ENCODE measurements at places on chromosomes 16 and 17. TPM values are rescaled to one million over a fixed set of nuclear protein-coding genes. Genes with fewer than 3 reads are reported as not detected.

DNA sequence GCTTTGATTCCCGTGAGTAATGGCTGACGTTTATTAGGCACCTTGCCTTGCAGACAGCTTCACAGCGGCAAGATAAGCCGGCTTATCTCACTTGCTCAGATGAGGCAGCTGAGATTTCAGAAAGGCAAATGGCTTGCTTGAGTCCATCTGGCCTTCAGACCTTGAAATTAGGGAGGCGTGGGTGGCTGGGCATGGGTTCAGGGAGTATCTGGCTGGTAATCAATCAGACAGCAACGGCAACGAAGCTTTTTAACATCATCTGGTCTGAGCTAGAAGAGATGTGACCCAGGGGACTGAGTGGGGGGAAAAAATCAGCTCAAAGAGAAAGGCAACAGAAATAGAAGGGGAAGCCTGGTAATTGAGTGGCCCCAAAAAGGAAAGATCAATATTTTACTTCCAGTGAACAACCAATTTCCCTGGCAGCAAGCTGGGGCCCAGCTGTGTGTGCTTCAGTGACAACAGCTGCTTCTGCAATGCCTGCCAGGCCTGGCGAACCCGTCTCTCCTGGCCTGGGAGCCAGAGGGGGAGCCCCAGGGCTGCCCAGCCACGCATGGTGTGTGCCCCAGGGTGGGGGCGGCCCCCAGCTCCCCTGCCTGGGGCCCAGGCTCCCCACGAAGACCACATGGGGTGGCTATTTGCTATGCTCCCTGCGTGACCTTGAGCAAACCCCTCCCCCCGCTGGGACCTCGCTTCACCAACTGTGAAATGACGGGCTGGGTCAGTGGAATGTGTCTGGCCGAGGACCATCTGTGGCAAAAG lies 34.0 kb downstream of the RAB11FIP4 start:
- H3K27me3 ChIP-seq, result no peaks in the 10 kb centered on the region
- no peaks in the 10 kb centered on the region for H3K4me1 ChIP-seq
- DNase-seq, result no peak
- H3K4me3 ChIP-seq, result no peak overlapping the region

GRCh38 chr17:7634384-7634783 lies 4.4 kb downstream of the SHBG start:
- no peak for DNase-seq
- H3K4me1 ChIP-seq, result no peaks in the 10 kb centered on the region
- H3K27ac ChIP-seq, result no peak overlapping the region
- no peak overlapping the region for H3K4me3 ChIP-seq

DNA sequence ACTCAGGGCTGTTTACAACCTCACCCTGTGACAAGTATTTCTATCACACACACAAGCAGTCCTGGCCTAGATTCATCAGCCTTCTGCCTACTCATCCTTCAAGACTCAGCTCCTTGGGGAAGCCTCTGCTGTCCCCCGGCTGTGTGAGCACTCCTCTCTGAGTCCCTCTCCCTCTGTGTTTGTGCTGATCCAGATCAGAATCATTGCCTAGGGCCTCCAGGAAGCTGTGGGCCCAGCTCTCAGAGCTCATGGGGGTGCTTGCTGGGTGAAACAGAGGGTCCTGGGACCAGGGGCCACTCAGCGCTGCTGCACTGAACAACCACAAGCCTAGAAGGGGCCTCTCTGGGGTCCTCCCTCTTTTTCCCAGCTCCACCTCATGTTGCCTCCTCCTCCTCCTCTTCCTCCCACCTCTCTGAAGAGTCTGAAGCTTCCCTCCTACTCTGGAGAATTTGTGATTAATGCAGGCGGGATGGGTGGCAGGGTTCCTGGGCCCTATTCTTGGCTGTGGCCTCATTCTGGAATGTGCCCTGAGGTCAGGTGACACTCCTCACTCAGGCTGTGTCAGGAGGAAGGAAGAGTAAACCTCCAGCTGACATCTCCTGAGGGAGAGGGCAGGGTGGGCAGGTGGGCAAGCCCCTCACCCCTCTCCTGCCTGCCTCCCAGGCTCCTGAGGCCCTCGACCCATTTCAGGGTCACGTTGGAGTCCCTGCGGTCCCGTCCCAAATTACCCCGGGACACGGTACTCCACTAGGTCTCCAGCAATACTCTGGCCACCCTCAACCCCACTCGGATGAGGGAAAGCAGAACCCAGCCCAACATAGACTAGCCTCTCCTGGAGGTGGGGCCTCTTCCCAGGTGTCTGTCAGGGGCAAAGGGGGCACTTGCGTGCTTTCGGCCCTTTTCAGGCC lies 10.1 kb downstream of the WFIKKN2 start:
- no peak for DNase-seq
- no peak overlapping the region for H3K4me3 ChIP-seq
- no peaks in the 10 kb centered on the region for H3K4me1 ChIP-seq
- no peaks in the 10 kb centered on the region for H3K36me3 ChIP-seq
- no peaks in the 10 kb centered on the region for H3K27me3 ChIP-seq

DNA sequence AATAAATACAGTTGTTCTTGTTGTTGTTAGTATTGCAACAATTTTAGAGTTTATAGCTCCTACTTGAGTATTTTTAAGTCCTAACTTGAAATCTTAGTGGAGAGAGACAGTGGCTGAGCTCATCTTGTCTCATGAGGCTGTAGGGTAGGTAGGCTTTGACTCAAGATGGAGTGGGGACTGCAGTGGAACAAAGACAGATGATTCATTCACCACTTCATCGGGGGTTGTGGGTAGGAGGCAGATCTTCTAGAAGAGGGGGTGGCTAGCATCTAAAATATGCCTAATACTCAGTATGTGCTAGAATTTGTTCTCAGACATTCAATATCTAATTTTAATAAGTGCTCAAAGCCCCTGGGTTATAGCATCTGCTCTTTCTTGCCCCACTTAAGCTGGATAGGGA lies 13.1 kb upstream of the MMD start:
- no peak overlapping the region for H3K27ac ChIP-seq
- peaks cover 6% of the 10 kb centered on the region for H3K4me1 ChIP-seq
- no peaks in the 10 kb centered on the region for H3K36me3 ChIP-seq
- H3K27me3 ChIP-seq, result no peaks in the 10 kb centered on the region
- no peak for DNase-seq
- H3K4me3 ChIP-seq, result no peak overlapping the region

GRCh38 chr17:58254803-58255202 lies 16.4 kb downstream of the LPO start:
- H3K27me3 ChIP-seq, result peaks cover 4% of the 10 kb centered on the region
- DNase-seq, result no peak
- H3K4me1 ChIP-seq, result no peaks in the 10 kb centered on the region
- H3K4me3 ChIP-seq, result no peak overlapping the region
- no peaks in the 10 kb centered on the region for H3K36me3 ChIP-seq

DNA sequence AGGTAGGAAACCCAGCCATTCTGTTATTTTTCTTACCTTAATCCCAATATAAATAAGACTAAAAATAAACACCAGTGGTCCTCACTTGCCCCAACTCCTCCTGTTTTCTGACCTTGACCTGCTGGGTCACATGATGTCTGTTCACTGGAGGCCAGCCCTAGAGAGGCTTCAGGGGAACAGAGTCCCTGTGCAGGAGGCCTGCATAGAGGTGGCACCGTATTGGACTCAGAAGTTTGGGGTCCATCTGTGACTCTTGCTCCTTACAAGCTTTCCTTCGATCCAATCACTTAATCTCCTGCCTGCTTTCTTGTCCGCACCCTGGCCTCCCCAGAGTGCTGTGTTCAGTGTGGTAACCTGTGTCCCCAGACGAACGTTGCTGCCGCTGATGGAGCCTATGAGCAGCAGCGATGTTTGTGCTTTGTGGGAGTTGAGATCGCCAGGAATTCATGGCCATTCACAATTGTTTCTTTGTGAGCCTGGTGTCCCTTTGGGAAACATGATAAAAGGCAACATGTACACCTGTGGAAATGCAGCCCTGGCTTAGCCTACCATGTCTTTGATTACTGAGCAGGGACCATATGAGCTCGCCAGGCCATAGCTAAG lies 4.7 kb downstream of the IGSF6 start:
- H3K27ac ChIP-seq, result peak overlapping the region; percentile 11
- DNase-seq, result no peak
- H3K4me1 ChIP-seq, result peaks cover 55% of the 10 kb centered on the region
- no peaks in the 10 kb centered on the region for H3K27me3 ChIP-seq
- H3K4me3 ChIP-seq, result no peak overlapping the region

GRCh38 chr16:342455-343213 lies 9.9 kb downstream of the AXIN1 start:
- peaks cover 53% of the 10 kb centered on the region for H3K4me1 ChIP-seq
- no peak for DNase-seq
- H3K36me3 ChIP-seq, result peaks cover 58% of the 10 kb centered on the region
- no peak overlapping the region for H3K4me3 ChIP-seq
- no peak overlapping the region for H3K27ac ChIP-seq

CBFA2T3 gene
- 0.80 TPM for total RNA-seq

- DNase-seq, result no peak
- H3K4me1 ChIP-seq, result peaks cover 15% of the 10 kb centered on the region
- H3K27me3 ChIP-seq, result no peaks in the 10 kb centered on the region
- peaks cover 9% of the 10 kb centered on the region for H3K36me3 ChIP-seq
- peak overlapping the region; percentile 95 for H3K4me3 ChIP-seq
Observed at GRCh38 chr16:81313701-81314602, 810 bp upstream of the GAN start.

DNA sequence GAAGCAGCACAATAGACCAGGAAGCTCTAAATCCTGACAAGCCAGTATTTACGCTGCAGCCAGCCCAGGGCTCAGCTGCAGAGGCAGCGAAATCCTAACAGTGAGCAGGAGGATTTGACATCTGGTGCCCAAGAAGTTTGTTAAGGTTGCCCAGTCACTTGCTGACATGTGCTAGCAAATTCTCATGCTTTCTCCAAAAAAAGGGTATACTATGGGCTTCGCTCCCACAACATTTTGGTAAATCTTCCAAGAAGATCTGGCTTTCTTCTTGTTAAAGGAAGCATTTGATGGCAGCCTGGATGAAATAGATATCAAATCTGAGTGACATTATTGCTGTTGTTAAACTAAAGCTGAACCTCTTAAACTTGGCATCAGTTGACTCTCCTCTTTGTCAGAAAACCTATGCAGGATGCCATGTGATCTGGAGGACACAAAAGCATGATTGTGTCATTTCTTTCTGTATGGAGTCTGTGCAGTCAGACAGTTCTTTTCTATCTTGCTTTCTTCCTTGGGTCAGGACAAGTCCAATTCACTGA lies 949.7 kb upstream of the RBFOX1 start:
- H3K27ac ChIP-seq, result no peak overlapping the region
- no peaks in the 10 kb centered on the region for H3K27me3 ChIP-seq
- no peak for DNase-seq
- no peaks in the 10 kb centered on the region for H3K36me3 ChIP-seq
- no peaks in the 10 kb centered on the region for H3K4me1 ChIP-seq
- no peak overlapping the region for H3K4me3 ChIP-seq

GRCh38 chr16:598823-599739 lies 9.2 kb downstream of the RAB40C start:
- no peak overlapping the region for H3K27ac ChIP-seq
- no peak for DNase-seq
- no peak overlapping the region for H3K4me3 ChIP-seq
- peaks cover 52% of the 10 kb centered on the region for H3K36me3 ChIP-seq

DNA sequence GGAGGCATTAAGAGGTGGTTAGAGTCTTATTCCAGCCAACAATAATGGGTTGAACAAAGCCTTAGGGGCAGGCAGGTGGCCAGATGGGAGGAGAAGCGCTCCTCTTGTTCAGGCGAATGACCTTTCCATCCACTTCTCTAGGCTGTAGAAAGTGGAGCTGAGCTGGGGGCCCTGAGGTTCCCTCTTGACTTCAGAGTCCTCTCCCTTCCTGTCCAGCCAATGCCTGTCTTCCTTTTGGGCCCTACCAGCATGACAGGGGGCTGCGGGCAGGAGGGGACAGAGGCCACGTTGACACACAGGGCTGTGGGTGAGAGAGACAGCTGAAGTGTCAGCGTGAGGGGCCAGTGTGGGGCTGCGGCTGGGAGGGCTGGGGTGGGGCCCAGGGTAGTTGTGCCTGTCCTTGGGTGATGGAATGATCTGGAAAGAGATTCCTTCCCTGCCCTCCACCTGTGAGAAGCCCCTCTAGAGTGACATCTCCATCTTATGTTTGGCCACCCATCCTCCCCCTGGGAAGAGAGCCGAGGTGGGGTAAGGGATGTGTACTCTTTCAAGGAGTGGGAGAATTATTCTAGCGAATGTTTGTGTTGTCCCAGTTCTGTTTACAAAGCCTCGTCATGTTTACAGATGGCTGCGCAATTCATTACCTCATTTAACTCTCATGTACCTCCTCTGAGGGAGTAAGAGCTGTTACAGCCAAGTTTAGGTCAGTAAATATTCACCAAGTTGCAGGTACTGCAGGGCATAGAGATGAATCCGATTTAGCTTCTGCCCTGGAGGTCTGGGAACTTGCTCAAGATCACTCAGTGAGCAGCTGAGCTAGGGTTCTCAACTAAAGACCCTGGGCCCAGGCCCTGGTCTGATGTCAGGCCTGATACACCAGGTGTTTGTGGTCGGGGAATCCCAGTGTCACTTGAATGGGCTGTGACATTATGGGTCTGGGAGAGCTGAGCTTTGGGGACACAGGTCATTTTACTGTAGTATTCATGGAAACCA lies 3.3 kb downstream of the ERBB2 start:
- no peak overlapping the region for H3K4me3 ChIP-seq
- H3K27ac ChIP-seq, result peak overlapping the region; percentile 97
- no peak for DNase-seq
- peaks cover 91% of the 10 kb centered on the region for H3K4me1 ChIP-seq

- H3K27me3 ChIP-seq, result no peaks in the 10 kb centered on the region
- H3K36me3 ChIP-seq, result no peaks in the 10 kb centered on the region
- H3K4me1 ChIP-seq, result peaks cover 3% of the 10 kb centered on the region
- H3K4me3 ChIP-seq, result no peak overlapping the region
- no peak for DNase-seq
Observed at GRCh38 chr17:27984816-27985215, 57.7 kb upstream of the NLK start.

DNA sequence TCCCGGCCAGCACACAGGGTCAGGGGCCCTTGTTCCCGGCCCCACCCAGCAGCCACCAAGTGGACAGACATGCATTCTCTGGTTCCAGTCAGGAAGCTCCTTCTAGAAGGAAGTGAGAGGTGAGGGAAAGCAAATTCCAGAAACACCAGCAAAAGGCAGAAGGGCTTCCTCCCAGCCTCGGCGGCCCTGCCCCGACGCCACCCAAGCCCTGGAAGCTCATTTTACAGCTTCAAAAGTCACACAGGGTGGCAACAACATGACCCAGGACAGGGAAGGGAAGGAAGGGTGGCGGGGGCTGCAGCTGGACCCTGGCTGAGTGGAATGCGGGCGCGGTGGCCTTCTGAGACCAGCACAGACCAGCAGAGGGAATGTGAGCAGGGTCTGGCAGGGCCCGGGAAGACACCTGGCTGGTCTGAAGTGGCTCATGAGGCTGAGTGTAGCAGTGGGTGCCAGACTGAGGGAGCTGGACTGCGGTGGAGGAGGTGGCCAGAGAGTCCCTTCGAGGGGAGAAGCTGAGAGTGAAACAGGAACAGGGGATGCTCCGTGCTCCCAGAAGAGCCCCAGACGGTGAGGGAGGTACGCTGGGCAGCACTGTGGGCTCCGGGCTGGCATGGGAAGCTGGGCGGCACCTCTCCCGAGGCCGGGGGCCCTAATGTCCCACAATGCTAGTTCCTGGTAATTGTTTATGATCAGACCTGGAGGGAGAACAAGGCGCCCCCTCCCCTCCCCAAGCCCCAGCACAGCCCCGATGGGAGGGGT lies 1.9 kb upstream of the UNC13D start:
- peak overlapping the region; percentile 91 for H3K27ac ChIP-seq
- H3K4me1 ChIP-seq, result peaks cover 56% of the 10 kb centered on the region
- no peak overlapping the region for H3K4me3 ChIP-seq
- no peak for DNase-seq
- peaks cover 43% of the 10 kb centered on the region for H3K36me3 ChIP-seq
